ENCODE measurements at places on chromosomes 1 and 21.

DNA sequence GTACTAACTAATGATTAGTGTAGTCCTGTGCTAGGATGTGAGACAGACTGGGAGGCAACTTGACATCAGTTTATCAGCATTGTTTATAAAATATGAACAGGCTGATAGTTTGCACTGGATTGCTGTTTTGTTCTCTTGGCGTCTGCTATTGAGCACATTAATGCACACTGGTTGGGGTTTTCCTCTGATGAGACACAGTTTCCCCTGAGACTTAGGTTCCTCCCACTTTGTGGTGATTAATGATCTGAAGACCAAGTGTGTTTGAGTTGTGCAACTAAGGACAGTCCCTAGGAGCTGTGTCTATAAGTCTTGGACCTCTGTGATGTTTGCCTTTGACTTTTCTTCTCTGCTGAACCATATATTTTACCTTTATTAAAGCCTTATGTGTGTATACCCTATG is 1015.4 kb downstream of the AMY1C start:
- no peak for DNase-seq

- DNase-seq = no peak
Observed at GRCh38 chr1:32714277-32714676, 11.7 kb upstream of the SYNC start.

- DNase-seq = no peak
Observed at GRCh38 chr1:54498383-54499096, 49.5 kb upstream of the ACOT11 start.

DNA sequence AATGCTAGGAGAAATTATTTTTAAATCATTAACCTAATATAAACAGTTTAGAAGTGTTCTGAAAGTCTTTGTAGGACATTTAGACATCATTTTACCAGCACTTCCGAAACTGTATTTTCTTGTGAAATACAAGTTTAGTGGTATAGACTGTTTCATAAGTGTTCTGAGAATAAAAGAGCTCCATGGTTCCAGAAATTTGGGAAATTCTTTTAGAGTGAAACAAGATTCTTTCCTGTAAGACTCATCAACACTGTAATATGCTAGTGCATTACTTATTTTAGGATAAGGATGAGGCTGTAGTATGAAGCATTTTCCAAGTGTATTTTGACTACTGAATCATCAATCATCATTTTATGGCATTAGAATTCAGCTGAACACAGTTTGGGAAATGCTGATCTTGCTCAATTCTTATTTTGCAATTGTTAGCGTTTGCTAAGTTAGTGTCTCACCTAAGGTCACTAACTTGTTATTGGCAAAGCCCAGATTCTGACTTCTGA is 73.4 kb downstream of the CEP350 start:
- no peak for DNase-seq

DNA sequence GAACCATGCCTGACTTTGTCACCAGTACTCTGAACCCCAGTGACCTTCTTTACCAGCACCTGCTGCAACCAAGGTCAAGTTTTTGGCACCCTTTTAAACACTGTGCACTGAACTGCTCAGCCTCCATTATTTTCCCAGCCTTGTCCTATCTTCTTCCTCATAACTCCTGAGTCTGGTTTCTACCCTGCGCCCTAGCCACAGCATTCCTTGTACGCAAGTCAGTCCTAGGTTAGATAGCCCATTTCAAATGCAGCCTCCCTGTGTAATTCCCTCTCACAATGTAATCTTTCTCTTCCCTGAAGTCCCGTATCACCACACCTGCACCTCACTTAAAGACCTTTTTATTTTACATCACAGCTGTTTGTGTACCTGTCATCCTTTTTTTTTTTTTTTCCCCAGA is 37.2 kb downstream of the DNTTIP2 start:
- no peak for DNase-seq

DNA sequence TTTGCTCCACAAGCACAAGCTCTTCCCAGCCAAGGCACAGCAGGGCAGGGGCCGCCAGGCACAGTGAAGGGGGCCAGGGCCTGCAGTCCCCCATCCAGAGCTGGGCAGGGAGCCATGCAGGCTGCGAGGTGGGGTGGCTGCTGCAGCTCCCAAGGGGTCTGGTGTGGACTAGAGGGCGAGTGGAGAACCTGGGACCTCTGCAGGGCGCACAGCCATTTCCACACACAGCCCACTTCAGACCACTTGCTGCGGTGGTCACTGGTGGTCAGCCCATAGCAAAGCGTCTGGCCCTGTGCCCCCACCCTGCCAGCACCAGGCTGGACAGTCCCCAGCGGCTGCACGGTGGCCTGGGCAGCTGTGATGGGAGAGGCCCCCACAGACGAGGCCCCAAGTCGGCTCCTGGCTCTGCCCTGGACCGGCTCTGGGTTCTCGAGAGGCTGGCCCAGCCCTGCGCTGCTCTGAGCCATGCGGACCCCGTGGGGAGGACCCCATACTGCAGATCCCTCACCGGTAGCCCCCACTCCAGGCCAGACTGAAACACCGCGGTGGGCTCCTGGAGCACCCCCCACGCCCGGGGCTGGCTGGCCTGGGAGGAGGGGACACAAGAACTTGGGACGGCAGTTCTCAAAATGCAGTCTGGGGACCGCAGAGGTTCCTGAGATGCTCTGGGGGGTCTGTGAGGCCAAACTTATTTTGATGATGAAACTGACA is 47.1 kb upstream of the COL6A2 start:
- no peak for DNase-seq

DNA sequence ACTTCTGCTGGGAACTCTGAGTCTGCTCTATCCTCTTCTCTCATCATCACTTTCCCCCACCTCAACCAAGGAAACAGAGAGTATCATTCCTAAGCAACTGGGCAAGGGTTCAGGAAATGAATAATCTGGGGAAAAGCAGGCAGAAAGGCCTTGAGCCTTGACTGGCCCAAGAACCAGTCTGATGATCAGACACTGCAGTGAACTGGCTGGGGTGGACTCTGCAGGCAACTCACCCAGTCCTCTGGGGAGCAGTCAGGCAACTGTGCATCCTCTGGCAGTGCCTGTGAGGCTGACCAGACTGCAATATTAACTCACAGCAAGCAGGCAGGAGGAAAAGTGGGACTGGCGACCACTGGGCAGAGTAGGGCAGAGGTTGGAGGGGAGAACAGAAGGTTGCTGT is 991 bp downstream of the ANKRD35 start:
- DNase-seq = peak; percentile 55

DNA sequence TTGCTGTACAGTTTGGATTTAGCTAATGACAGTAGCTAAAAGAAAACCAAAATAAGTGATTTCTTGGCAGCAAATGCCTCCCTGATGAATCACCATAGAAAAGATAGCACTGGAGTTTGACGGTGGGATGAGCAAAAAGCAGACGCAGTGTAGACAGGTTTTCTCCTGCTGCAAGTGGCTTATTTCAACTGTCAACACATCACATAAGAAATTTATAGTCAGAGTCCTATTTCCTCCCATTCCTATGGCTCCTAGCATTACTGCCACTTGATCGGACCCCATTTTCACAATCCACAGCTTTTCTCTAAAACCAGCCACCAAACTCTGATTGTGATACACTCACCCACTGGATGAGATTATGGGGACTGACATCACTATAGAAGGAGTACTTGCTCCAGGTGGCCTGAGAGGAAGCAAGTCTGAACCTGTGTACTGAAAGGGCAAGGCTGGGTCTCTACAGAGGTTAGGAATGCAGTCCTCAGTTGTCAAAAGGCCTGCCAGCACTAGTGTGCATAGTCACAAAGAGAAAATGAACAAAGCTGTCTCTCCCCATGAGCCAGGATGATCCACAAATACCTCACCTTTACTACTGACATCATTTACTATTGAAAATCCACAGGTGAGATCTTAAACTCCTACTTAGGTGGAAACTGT is 359.8 kb downstream of the LTN1 start:
- DNase-seq = peak; percentile 26

Measured in MG63 (cell line).